ENCODE measurements at places on chromosomes 13 and 19.
A peak's percentile ranks its signal among the peaks of the same experiment; 100 is the strongest.

DNA sequence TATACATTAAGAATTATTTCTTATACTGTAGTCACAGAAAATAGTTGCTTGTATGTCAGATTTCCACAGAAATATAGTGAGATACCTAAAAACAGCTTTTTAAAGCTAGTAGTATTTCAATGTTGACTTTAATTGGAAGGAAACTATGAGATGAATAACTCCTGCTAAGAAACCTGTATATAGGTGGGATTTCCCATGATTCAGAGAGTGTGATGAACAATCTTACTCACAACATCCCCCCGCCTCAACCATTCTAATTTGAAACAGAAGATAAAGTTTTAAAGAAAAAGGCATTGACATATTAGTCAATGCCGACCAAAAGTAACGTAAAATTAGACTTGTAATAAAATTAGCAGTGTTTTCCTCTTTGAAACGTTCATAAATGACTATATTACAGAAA is 1.4 kb upstream of the MIR17HG start:
- no peak for DNase-seq

DNA sequence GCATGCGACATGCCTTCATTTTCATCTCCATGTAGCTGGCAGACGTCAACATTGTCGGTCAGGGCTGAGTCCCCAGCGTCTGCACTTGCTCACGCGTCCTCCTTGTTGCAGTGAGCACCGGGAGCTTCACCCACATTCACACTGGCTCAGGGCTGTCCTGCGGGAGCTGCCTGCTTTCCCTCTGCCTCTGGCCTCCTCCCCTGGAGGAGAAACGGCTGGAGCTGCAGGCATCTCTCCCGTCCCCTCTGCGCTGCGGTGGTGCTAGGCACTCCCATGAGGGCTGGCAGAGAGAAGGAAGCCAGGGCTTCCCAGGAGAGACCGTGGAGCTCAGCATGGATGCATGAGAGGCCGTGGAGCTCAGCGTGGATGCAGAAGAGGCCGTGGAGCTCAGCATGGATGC is 18.4 kb upstream of the TMEM255B start:
- no peak for DNase-seq

DNA sequence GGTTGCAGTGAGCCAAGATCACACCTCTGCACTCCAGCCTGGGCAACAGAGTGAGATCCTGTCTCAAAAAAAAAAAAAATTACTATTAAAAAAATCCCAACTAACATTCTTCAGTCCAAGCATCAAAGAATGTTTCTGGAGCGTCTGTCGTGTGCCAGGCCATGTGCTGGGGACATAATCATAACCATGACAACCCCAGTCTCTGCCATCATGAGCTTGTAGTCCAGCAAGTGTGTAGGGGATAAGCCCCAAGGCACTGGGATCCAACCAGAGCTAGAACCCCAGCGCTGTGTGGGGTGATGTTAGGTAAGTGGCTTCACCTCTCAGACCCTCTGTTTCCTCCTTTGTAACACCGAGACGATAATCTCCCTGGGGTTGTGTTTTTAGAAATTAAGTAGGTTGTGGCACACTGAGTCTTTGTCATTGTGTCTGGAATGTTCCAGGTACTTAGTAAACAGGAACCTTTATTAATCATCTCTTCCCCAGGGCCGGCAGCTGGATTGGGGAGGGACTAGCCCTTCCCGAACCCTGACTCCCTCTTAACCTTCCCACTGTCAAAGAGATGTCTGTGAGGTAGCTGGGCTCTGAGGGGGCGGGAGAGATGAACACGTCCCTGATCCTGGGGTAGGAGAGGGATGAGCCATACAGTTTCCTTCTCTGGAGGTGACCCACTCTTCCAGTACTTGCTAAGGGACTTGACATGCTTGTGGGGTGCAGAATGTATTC is 5.2 kb downstream of the ITPKC start:
- DNase-seq, result no peak

GRCh38 chr19:46014534-46014933 is 8.3 kb downstream of the PGLYRP1 start:
- no peak for DNase-seq

- DNase-seq, result no peak
Observed at GRCh38 chr13:71626421-71627117, 240.4 kb downstream of the DACH1 start.

GRCh38 chr13:41811588-41812021 is 149.3 kb downstream of the VWA8 start:
- no peak for DNase-seq

GRCh38 chr13:106534639-106535551 is 567 bp downstream of the EFNB2 start:
- no peak for DNase-seq

DNA sequence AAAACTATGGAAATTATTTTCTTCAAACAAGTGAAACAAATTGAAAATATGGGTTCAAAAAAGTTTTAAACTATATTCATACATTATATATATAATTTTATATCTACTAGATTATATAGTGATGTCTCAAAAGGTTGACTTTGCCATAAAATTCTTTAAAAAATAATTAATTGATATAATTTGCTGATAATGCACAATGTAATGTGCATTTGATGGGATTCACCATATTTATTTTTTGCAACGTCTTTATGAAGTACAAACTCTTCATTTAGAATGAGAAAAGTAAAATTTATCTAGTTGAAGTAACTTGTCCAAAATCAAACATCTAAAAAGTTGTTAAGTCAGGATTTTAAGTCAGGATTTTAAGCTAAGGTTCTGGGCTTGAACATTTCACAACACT is 1954.5 kb upstream of the PCDH20 start:
- DNase-seq, result no peak

DNA sequence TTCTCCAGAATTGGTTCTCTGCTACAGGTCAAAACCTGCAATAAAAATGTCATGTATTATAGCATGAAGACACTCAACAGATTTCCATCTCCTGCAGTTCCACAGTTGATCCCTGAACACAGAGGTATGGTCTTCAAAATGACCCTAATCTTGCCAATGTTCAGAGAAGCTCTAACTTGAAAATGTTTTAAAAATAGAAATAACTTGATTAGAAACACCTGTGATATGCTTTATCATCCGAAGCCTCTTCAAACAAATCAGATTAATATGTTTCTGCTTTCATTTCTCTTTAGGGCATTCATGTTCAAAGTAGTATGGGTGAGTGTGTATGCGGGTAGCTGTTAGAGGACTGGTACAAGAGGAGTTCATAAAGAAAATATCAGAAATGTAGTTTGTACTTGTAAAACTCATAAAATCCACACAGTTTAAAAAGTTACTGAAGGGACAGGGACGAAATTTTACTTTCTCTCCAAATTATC is 60.4 kb downstream of the KCNRG start:
- no peak for DNase-seq

DNA sequence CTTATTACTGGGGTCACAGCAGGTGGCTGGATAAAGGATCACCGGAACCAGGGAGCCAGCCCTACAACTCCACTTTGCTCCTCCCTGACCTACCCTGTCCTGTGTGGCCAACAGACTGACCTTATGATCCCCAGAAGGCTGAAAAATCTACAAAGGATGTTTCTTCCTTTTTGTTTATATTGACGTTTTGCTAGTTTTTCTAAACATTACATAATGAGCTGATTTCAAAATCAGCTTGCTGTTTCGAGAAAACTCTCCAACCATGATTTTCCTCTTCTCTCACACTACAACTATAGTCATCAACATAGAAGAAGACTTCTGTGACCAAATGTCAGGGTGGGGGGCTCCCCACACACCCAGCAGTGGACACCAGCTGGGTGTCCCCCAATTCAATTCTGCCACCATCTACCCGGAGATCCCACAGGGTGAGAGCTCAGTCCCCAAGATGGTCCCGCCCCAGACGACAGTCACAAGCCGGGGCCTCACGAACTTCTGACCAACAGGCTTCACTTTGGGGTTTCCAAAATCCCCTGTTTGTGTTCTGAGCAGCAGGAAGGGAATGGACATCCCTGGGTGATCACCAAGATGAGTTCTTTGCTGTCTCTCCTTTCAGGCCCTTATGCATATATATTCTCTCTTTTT is 35.0 kb downstream of the ZNF536 start:
- no peak for DNase-seq

DNA sequence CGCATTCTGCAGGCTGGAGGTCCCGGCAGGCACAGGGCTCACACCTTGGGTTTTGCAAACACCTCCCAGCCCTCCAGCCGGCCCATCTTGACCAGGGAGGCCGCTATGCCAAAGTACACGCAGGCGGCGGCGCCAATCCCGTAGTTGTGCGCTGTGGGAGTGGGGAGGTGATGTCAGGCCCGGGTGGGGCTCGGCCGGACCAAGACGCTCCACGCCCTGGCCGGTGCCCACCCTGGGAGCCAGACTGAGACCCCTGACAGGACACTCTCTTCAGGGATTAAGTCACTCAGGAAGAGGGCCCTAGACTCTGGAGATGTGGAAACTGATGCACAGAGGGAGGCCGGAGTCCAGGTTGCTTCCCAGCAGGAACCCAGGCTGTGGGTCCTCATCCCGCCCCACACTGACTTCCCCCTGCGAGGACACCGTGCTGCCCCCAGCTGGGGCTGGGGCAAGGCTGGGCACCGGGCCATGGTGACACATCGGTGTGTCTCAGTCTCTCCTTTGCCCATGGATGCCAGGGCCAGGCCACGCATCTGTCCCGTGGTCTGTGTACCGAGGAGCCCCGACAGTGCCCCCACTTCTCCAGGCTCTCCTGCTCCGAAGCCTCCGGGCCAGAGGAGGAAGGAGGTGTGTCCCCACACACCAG is 8.8 kb downstream of the NDUFA11 start:
- DNase-seq, result no peak

DNA sequence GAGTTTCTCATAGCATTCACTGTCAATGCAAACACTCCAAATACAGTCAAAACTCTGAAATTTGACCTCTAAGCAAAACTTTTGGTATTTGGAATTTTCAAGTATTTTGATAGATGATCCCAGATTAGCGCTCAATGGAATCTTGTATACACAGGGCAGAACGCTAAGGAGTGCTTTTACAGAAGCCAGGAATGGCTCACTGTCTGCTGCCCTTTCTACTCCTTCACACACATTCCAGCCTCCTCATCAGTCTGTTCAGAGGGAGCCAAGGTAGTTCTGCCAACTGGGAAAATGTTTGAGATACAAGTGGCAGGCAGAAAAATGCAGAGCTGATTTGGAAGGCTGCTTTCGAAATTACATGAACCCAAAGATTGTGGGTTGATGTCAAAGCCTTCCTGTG is 4.4 kb upstream of the STARD13 start:
- DNase-seq, result no peak

- no peak for DNase-seq
Observed at GRCh38 chr13:75479102-75479740, 2.7 kb downstream of the TBC1D4 start.

- DNase-seq, result peak; percentile 87
Observed at GRCh38 chr19:7013678-7014077, 7.6 kb downstream of the MBD3L2B start.

DNA sequence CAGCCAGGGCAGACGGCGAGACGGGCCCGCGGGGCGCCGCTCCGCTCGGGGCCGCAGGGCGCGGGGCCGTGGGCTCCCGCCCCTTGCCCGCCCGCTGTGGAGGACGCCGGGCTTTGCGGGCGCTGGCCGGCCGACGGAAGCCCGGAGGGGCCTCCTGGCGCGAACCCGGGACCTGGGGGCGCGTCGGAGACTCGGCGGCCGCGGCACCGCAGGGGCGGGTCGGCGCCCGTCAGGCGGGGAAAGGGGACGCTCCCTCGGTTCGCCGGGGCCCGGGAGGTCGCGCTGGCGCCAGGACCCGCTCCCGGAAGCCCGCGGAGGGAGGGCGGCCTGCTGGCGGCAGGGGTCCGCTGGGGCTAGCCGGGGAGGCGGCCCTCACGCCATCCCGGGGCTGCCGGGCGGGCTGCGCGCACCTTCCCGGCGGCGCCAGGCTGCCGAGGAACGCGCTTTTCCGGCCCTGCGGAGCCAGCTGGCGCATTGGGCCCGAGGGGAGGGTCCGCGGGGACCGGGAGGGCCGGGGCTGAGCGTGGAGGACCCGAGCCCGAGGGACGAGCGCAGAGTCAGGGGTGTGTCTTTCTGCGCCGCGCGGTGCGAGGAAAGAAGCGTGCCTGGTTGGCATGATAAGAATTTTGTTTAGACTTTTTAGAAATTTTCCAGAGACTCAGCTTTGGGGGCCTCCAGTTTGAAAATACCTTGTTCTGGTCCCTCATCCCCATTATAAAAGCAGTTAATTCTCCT is 511 bp downstream of the GARRE1 start:
- DNase-seq, result peak; percentile 12

- no peak for DNase-seq
Observed at GRCh38 chr19:48393559-48394330, at the start of gene GRIN2D. TSS of gene GRIN2D (plus strand) at chr19:48393668. CDS start at chr19:48398393, 4,725 bp downstream.

DNA sequence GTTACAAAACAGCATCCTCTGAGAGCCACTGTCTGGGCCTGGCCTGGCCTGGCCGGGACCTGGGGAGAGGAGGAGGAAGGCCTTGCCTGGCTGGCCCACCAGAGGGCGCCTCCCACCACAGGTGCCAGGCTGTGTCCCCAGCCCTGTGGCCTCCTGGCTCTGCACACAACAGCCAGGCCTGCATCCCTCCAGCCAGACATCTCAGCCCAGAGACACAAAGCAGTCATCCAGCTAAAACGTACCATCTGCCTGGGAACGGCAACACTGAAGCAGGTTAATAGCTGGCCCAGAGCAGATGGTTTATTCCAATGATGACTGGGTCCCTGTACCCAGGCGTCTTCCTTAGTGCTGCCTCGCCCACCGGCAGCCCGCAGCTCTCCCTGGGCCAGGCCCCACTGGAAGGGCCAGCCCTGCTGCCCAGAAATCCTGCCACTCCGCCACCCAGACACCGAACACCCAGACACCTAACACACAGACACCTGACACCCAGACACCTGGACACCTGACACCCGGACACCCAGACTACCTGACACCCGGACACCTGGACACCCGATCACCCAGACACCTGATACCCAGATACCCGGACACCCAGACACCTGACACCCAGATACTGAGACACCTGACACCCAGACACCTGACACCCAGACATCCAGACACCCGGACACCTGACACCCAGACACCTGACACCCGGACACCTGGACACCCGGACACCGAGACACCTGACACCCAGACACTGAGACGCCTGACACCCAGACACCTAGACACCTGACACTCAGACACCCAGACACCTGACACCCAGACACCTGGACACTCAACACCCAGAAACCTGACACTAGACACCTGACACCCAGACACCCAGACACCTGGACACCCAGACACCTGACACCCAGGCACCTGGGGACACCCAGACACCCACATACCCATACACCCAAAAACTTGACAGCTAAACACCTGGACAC is 20.1 kb downstream of the C19orf12 start:
- DNase-seq, result peak; percentile 57
